ENCODE measurements at places on chromosomes 1 and 21. TPM values are rescaled to one million over a fixed set of nuclear protein-coding genes. Genes with fewer than 3 reads are reported as not detected.

OLFML3 gene
- 40.9 TPM for total RNA-seq

GRCh38 chr1:54371038-54371941 lies 34.9 kb downstream of the SSBP3 start:
- H3K4me1 ChIP-seq, result peaks cover 12% of the 10 kb centered on the region
- H3K27me3 ChIP-seq, result no peaks in the 10 kb centered on the region
- no peak overlapping the region for H3K4me3 ChIP-seq
- DNase-seq, result no peak

DNA sequence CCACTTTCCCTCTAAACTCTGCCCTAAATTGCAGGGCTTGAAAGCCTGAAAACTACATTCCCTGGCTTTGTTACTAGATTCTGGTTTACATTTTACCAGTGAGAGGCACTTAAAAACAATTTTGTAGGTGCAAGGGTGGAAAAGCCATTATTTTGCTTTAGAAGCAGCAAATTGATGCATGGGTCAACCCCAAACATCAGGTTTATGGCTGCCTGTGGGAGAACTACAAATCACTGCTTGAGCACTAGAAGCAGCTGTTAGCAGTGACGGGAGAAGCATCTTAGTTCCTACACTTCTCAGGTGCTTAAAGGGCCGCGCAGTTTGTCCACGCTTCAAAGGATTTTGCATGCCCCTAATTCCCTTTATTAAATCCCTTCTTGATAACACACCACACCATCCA lies 417.2 kb downstream of the PCP4 start:
- H3K27ac ChIP-seq, result no peak overlapping the region
- no peak overlapping the region for H3K4me3 ChIP-seq
- no peaks in the 10 kb centered on the region for H3K4me1 ChIP-seq

- no peak overlapping the region for H3K4me3 ChIP-seq
- no peak for DNase-seq
- H3K27me3 ChIP-seq, result no peaks in the 10 kb centered on the region
- peaks cover 53% of the 10 kb centered on the region for H3K36me3 ChIP-seq
- peaks cover under 1% of the 10 kb centered on the region for H3K4me1 ChIP-seq
- H3K27ac ChIP-seq, result no peak overlapping the region
Measured at GRCh38 chr21:37176716-37177115, 90.4 kb downstream of the VPS26C start.

GRCh38 chr1:196510451-196510850 lies 97.8 kb downstream of the KCNT2 start:
- H3K4me1 ChIP-seq, result no peaks in the 10 kb centered on the region
- no peaks in the 10 kb centered on the region for H3K36me3 ChIP-seq
- H3K4me3 ChIP-seq, result no peak overlapping the region

DNA sequence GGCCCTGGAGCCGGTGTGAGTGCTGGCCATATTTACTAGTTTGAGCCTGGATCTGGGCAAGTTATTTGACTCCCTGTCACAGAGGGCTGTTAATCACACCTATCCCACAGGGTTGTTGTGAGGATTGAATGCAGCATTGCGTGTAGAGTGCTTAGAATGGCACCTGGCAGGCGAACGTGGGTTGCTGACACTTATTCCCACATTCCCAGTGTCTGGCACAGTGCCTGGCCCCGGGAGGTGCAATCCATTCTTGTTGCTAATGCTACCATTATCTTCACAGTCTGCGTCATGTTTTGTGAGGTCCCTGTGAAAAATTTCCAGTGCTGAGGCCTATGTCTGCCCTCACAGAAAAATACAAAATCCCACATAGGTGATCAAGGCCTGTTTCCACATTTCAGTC lies 66.1 kb downstream of the CD2 start:
- no peak overlapping the region for H3K4me3 ChIP-seq
- peak; percentile 80 for DNase-seq
- H3K27ac ChIP-seq, result no peak overlapping the region
